ENCODE measurements at places on chromosomes 1 and 21.

DNA sequence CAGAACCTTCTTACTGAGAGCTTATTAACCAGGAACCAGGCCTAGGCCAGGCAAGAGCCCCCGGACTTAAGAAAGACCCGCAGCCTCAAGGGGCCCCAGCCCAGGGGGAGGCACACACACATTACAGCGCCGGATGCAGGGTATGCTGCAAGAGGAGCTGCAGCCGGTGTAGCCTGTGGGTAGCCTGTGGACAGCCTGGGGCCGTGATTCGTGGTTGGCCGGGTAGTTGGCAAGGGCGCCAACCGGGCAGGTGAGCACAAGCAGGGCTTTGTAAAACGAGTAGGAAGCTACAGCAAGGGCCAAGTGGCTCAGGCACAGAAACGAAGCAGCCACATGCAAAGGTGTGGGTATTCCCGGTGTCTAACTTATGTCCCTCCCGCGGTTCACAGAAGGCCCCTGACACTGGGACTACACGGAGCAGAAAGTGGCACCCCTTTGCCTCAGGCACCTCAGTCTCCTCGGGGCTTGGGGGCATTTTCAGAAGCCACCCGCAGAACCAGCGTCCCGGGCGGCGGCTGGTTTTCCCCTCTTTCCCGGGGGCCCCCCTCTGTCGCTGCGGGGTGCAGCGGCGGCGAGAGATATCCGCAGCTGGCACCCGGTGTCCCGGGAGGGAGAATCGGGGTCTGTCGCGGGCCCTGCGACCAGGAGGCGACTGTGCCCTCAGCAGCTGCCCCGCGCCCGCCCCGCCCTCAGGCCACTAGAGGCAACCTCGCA lies 40.8 kb downstream of the KIAA1614 start:
- no peak for DNase-seq

GRCh38 chr1:45621501-45621836 lies 2.4 kb downstream of the CCDC17 start:
- no peak for DNase-seq

- no peak for DNase-seq
These were observed 19.1 kb downstream of the CDC42BPA start for GRCh38 chr1:227299241-227299627.

DNA sequence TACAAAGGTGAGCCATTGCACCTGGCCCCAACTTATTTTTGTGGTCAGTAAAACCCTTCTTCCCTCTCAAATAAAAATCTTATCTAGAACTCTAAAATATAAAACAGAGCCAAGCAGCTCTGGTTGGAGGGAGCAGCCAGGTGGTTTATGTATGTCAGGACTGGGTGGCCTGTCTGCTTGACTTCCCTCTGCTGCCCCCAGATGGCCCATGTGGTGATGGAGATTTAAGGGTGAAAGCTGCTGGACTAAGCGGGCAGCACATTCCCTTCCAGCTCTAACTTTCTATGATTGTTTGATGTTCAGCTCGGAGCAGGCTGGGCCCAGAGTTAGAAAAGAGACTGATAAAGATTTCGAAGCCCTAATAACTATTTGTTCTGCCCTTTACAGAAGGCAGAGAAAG lies 11.9 kb upstream of the PAQR6 start:
- DNase-seq, result no peak

GRCh38 chr1:207951652-207952051 lies 40.7 kb upstream of the CD34 start:
- DNase-seq, result no peak

DNA sequence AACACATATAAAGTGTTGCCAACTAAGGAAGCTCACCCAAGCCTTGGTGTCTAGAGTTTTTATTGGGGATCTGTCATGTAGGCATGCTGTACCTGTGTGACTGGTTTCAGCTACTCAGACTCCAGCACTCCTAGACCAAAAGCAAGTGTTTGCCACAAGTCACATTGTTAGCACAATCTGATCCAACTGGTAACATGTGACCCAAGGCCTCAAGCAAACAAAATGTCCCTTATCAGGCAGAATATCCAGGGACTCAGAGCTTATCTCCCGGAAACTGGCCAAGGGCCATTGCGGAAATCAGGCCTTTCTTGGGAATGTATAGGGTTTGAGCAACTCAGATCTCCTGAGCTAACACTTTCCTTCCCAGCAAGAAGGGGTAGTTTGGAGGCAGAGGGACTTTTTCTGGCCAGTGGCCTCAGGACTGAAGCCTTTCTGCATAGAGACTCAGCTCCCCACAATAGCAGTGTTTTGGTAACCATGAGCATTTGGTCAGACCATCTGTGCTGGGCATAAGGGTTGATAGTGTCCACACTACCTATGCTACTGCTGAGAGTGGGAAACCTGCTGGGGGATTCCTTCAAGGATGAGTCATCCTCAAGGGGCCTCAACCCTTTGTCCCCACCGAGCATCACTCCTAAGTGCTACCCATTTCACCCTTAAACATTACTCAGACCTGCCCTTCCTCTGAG lies 29.6 kb downstream of the NHLH2 start:
- no peak for DNase-seq

DNA sequence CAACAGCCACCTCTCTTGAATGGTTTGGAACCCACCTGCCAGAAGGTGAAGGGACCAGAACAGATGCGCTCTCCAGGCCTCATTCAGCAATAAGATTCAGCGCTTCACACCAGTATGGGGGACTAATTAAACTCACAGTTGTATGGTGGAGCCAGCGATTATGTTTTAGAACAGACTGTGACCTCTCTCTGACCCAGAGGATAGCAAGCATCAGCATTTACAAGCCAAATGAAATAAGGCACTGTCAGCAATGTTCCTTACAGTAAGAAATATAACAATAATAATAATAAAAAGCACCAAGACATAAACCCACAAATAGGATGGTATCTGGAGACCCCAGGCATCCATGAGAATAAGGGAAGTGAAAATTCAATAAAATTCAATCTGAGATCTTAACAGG lies 6.9 kb upstream of the CDC42BPA start:
- no peak for DNase-seq

DNA sequence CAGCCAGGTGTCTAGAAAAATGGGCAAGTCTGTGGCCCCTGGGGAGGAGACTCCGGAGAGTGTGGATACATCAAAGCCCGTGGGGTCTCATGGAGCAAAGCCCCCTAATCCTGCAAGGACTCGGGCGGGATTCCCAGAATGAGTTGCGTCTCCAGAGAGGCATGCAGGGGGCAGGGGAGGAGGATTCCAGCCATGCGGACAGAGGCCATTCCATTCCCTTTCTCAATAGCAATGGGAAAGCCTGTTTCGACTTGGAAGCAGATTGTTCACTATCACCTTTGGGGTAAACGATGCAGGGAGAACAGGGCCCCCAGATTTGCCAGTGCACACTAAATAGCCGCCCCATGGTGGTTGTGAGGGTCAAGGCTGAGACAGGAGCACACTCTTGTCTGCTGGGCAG lies 15.4 kb upstream of the PRDM15 start:
- no peak for DNase-seq

- DNase-seq, result no peak
These were observed 10.7 kb upstream of the COL16A1 start for GRCh38 chr1:31714442-31715086.

GRCh38 chr1:214264196-214264595 lies 16.8 kb upstream of the SMYD2 start:
- no peak for DNase-seq

GRCh38 chr1:200793677-200794076 lies 55.0 kb downstream of the CAMSAP2 start:
- no peak for DNase-seq

GRCh38 chr1:65065524-65066418 lies 82.2 kb upstream of the AK4 start:
- no peak for DNase-seq

DNA sequence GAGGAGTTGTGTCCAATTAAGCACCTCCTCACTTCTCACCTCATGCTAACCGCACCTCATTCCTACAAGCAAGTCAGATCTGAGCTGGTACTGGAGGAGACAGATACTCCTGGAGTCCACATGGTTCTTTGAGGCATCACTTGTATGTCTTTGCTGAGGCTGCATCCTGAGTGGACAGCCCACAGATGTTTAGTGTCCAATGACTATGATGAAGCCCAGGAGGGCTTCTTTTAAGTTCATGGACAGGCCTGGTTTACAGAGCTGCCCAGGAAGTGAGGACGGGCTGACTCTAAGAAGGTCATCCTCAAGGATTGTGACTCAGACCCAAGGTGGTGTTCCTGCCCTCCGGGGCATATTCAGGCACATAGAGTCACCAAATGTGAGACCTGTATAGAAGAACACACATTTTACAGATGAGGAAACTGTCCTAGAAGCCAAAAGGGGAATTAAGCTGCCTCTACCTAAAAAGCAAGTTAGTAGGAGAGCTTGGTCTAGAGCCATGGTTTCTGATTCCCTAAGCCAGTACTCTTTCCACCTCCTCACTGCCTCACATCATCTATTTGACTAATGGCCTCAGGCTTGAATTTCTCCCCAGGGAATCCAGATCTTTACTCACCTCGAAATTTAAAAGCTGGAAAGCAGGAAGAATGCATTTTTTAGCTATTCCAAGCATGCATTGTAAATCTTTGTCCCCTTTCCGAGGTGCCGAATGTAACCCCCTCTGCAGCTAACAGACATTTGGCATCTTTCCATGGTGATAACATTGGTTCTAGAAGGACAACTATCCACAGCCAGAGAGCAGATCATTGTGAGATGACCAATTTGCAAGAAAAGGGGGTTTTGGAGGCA lies 228.1 kb downstream of the OMA1 start:
- DNase-seq, result no peak

GRCh38 chr1:175818929-175819328 lies 75.5 kb upstream of the TNR start:
- no peak for DNase-seq

DNA sequence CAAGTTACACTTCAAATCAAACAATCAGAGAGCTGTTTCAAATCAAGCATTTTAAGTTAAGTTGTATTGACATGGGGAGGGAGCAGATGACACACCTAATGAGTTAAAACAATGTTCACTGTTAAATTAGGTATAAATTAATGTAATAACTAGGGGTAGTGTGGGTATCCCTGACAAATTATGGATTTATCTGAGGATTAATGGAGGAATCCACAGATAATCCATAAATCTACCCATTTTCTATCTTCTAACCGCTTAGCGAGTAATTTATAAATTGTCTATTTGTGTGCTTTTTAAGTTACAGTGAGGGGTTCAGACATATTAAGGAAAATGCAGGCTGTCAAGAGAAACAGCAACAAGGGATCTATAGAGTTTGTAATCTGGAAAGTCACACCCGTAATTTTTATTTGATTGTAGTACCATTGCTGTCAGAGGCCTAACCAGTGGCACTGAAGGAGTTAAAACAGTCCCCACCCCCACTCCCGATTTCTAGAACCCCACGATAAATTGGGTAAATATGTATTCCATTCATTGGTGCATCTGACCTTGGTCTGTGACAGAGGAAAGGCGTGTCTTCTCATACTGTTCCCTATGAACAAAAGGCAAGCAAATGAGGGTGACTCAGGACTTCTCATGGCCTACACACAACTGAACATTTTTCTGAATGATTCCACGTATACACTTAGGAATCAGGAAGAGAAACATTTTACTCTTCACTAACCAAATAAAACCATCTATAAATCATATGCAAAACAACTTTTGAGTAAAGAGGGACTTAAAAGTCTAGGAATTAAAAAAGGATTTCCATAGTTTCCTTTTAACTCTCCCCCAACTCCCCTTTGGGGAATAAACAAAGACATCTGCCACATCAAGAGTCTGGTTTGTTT lies 7.4 kb downstream of the IRF2BP2 start:
- no peak for DNase-seq

DNA sequence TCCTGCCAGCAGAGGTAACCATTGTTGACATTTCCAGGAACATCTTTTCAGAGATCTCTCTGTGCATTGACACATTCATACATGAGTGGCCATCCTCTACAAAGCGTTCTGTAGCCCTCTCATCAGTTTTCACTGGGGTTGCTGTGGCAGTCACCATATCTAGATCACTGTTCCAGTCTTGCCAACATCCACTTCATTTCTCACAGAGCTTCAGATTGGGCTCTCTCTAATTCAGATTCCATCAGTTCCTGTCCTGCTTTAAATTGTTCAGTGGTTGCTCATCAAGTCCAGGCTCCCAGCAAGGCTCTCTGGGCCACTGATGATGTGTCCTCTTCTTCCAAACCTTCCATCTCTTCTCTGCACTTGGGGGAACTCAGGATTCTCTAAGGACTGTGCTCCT lies 173.7 kb downstream of the KCNJ6 start:
- no peak for DNase-seq

DNA sequence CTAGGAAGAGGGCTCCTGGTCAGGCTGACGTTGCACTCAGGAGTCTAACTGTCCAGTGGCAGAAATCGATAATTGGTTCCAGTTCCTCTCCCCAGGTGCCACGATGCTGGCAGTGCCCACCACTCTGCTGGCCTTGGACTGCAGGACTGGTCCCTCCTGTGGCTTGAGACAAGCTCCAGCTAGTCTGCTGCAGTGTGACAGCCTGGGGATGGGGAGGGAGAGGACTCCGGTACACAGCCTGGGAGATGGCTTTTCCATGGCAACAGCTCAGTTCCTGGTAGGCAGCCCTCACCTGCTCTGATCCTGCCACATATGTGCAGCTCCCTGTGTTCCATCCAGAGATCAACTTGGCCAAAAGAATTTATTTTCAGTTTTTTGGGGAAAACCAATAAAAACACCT lies 239.3 kb downstream of the KCNJ6 start:
- no peak for DNase-seq

GRCh38 chr1:229535230-229535629 lies 23.3 kb downstream of the ABCB10 start:
- no peak for DNase-seq

- no peak for DNase-seq
These were observed 14.3 kb downstream of the TTLL10 start for GRCh38 chr1:1187938-1188337.

GRCh38 chr1:51498924-51499323 lies 20.1 kb downstream of the EPS15 start:
- no peak for DNase-seq

- DNase-seq, result no peak
These were observed 26.3 kb upstream of the NEK2 start for GRCh38 chr1:211701733-211702132.

DNA sequence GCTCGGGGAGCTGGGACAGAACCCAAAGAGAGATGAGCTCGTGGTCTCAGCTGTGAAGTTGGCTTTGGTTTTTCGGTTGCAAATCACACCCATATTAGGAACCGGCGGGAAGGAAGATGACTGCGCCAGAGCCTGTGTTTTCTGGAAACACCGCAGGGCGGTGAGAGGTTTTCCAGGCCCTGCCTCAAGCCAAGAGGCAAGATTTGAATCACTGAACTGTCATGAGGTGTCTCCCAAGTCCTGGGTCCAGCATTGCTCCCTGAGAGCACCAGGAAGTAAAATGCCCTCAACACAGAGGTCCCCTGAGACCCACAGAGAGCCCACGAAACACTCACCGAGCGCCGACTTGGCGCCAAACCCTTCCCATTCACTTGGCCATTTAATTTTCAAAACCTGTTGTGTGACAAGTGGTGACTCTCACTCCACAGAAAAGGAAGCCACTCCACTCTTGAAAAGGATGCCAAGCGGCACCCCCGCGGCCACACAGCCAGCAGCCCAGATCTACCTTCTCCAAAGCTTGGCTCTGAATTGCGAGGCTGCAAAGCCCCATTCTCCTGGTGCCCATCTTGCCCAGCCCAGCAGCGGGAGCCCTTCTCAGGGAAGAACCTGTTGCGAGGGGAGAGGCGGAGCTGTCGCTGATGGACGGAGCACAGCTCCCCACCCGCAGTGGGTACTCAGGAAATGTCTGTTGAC lies 99.0 kb upstream of the RUNX3 start:
- peak; percentile 53 for DNase-seq

All from stimulated activated CD4-positive, alpha-beta T cell treated with anti-CD3 and anti-CD28 coated beads, TNF-alpha, amount 100 ng/mL, for 24 hours (primary cell).